ENCODE measurements at places on chromosomes 12 and 14. TPM values are rescaled to one million over a fixed set of nuclear protein-coding genes. Genes with fewer than 3 reads are reported as not detected.

DNA sequence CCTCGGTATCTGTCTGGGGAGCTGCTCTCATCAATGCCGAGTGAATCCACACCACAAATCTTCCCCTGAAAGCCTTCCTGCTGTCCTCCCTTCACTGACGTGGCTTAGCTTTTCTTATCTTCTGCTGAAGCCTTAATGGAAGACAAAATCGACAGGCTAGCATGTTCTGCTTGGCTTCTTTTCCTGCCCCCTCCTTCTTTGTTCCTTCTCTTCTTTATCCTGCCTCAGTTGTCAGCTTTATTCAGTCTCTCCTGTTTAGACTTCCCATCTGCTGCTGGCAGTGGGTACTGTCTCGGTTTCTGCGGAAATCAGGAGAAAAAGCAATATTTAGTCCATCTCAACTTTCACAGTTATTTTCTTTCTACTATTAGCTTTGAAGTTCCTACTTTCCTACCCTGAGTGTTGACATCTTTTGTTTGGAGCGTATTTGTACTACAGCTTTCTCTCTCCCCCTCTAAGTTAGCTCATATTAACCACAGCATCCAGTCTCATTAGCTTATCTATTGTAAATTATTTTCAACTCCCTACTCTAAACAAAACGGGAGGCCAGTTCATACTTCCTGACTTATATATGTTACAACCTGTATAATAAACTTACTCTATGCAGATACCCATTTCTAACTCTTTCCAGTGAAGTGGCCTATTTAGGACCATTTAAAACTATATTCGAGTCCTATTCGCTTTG is 226.0 kb downstream of the DACT1 start:
- DNase-seq = no peak

- peak; percentile 68 for DNase-seq
Observed at GRCh38 chr14:99562856-99563748, 40.9 kb downstream of the CCDC85C start.

DNA sequence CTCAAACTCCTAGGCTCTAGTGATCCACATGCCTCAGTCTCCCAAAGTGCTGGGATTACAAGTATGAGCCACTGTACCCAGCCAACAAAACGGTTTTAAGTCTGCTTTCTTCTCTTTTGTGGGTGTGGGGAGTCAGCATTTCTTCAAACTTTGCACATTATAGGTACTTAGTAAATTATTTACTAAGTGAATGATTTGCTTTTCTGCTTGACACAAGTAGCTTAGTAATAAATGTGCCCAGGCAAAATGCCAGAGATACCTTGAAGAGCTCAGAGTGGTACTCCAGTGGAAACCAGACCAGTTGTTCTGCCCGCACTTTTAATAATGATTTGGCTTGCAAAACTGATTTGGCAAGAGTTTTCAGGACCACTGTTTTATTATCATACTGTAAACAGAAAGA is 15.0 kb downstream of the DEPDC4 start:
- DNase-seq = no peak

DNA sequence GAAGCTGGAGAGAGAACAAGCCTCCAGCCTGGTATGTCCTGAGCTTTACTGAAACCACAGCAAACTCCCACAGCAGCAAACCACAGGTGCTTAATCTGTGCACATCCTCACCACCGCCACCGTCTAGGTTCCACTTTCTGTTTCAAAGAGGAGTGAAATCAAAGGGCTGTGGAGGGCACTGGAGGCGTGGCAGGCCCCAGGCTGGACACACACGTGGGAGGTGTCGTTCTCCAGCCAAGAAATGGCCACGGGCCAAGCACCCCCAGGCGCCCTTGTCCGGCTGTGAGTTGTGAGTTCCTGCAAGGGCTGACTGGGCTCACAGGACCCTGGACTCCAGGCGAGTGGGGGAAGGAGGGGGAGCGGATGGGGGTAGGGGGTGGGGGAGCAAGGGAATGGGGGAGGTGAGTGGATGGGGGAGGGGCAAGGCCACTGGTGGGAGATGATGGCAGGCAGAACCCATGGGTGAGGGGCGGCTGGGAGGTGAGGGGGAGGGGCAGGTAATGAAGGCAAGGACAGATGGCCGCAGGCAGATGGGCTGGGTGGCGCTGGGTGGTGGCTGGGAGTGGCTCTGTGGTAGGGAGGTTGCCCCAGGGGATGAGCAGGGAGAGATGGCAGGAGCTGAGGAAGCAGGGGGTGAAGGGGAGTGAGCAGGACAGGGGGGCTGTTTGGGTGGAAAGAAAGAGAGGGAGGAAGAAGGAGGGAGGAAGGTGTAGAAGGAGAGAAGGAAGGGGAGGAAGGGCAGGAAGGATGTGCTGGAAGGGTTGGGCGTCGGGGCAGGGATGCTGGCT is 86.7 kb downstream of the NCOR2 start:
- DNase-seq = peak; percentile 74

DNA sequence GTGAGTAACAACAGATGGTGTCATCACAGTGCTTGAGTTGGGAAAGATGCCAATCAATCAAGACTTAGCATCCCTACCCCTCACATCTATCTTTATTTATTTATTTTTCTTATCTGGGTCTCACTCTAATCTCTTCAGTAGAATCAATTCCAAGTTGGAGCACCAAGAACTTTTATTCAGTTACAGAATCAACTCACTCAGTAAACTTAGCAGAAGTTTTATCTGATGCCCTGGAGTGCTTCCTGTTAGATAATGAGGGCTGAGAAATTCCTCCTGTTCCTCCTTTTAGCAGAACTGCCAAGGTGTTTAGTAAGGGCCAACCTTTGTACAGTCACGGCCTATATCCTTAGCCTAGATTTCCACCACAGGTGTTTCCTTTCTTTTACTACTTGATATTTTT is 11.3 kb upstream of the SLC5A8 start:
- no peak for DNase-seq

- no peak for DNase-seq
Observed at GRCh38 chr12:47021298-47021697, 58.1 kb upstream of the PCED1B start.

DNA sequence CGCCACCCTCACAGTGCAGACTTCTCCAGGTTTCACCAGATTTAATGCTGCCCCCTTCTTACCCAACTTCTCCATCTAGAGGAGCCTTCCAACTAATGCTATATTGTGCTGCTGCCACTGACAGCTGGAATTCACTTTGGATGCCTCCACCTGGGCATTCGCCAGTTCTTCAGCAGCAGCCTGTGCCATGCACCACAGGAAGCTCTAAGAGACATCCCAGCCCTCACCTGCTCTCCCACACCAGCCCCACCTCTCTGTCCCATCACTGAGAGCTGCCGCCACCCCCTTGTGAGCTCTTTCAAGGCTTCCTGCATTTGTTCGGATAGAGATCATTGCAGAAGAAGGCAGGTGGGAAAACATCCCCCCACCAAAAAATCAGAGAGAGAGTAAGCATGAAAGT is 4.6 kb upstream of the KRT2 start:
- no peak for DNase-seq

- no peak for DNase-seq
Observed at GRCh38 chr12:46556819-46557524, 184.4 kb upstream of the SLC38A2 start.

DNA sequence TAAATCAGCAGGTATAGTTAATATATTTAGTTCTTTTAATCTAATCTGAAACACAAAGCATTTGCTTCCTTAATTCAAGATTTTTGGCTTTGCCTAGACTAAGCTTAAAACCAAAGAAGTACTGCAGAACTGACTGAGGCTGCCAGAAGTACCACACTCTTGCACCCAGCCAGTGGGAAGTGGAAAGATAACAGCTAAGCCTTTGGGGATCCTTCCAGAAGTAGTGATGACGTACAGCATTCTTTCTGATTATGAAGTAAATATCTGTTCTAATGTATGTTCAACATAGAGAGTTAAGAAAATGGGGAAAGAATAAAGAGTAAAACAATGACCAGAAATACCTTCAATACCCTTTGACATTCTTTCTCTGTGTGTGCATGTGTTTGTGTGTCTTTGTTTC is 19.3 kb downstream of the NTF3 start:
- DNase-seq = no peak

GRCh38 chr14:92789457-92790089 is 4.5 kb upstream of the GOLGA5 start:
- DNase-seq = no peak

DNA sequence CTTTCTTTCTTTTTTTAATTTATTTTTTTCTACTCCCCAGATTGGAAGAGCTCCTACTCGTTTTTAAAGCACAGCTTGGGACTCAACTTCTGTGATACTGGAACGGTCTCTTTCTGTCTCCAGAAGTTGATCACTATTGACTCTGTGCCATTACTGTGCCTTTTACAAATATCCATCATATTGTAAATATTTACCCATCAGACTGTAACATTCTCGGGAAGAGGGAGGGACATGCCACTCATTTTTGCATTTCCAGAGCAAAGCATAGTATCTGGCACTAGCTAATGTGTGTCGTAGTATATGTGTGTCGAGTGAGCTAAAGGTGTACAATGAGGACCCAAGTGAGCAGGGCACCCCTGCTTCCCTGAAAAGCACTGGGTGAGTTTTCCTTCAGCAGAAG is 24.0 kb upstream of the GSG1 start:
- DNase-seq = no peak

DNA sequence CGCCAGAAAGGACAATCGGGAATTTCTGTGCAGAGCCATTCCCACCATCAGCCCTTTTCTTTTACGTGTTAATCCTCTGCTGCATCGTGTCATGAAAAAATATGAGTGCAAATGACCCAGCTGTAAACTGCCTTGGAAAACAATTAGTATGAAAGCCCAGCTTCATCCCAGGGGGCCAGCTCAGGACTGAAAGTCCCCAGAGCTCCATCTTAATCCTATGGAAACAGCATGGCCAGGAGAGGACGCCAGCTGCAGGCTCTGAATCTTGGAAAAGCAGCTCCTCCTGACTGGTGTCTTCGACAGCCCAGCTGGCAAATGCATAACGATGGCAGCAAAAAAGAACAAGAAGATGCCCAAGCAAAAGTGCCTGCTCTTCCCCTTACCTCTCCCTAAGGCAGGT is 191.5 kb downstream of the NTF3 start:
- no peak for DNase-seq

DNA sequence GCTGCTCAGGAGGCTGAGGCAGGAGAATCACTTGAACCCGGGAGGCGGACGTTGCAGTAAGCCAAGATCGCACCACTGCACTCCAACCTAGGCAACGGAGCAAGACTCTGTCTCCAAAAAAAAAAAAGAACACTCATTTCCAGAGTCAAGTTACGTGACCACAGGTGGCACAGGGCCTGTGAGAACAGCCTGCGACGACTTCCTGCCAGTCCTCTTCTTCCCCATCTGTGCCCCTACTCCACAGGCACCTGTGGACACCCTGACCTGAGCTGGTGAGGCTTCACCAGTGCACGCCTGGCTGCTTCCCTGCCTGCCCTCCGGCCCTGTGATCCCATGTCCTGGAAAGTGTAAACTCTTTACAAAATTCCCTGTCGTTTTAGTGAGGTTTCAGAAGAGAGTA is 77.7 kb downstream of the PPP2R5C start:
- no peak for DNase-seq

DNA sequence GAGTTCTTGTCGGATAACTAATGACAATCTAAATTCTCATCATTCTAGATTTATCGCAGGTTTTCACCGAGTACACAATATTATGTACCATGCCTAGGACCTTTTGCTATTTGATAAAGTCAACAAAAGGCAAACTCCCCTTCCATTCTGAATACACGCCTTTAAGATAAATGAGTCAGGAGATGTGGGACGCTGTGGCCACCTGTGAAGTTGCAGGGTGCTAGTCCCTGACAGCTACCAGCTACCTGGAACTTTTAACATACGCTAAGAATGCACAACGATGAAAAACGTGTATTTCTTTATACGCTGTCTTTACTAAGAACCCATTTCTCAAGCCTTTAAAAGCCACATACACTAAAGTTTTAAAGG is 678 bp downstream of the MDM1 start:
- no peak for DNase-seq

DNA sequence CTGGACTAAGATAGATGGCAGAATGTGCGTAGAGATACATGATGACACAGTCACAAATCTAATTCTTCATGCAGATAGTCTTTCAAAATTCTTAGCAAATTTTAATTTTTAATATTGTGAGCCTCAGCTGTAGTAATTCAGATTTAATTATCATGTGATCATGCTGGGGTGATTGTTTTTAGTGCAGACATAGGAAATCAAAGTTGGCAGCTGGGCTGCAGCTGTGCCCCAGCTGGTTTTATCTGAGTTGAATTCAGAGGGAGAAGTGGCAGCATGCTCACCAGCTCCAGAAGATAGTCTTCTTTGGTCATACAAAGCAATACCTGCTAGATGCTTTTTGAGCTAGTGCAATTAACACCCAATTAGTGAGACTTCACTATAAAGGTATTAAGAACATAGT is 292.9 kb downstream of the RAD51B start:
- no peak for DNase-seq

DNA sequence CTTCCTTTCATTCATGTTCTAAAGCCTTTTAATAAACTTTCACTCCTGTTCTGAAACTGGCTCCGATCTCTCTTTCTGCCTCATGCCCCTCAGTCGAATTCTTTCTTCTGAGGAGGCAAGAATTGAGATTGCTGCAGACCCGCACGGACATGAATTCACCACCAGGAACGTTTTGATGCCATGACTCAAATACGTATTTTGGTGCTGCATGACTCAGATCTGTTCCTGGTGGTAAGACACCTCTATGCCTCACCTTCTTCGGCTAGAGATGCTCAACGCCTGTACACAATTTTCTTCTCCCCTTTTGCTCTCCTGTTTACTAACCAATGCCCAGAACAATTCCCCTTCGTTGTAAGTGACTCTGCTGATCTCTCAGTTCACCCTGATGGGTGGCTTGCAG is 52.0 kb upstream of the RIMBP2 start:
- DNase-seq = no peak

DNA sequence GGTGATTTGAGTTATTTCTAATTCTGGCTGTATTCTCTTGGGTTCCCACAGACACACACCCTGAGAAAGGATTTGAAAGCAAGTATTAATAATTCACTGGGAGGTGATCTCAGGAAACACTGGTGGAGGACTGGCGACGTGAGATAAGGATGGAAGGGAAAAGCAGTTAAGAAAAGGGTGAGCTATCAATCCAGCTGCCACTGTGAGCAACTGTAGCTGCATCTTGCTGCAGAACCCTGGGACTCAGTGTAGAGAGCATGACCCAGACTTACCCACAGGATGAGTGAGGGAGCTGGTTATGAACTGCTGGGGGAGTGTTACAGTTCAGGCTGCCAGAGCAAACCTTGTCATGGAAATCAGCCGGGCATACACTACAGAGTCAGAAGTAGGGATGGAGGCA is 71.9 kb downstream of the RESF1 start:
- DNase-seq = no peak

- DNase-seq = no peak
Observed at GRCh38 chr14:55951341-55952206, 166.6 kb upstream of the PELI2 start.

DNA sequence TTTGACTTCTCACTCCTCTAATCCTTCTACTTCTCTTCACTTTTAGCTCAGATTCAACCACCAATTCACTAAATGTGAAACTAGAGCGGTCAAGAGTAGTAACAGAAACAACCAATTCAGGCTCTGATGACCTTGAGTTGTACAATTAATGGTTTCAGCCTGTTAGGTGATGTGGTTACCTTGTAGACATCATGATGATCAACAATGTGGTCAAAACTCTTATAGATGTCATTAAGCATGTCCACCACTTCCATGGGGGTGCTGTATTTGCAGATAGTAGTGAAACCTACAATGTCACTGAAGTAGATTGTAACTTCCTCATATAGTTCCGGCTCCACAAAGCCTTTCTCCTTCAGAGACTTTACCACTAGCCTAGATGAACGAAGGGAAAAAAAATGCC is 54.1 kb upstream of the PLBD1 start:
- DNase-seq = no peak

- DNase-seq = no peak
Observed at GRCh38 chr14:64720131-64720576, 15.9 kb downstream of the PLEKHG3 start.

Gene FOXG1
- 52.3 TPM for total RNA-seq

Gene TSHR
- not detected for total RNA-seq

Gene TSPAN9
- total RNA-seq = 24.6 TPM

Gene HSP90AA1
- 837 TPM for total RNA-seq

Gene SLC39A2
- not detected for total RNA-seq
